ENCODE measurements at places on chromosomes 1 and 21.

GRCh38 chr1:63917571-63918417 lies 144.0 kb downstream of the ROR1 start:
- DNase-seq, result no peak

DNA sequence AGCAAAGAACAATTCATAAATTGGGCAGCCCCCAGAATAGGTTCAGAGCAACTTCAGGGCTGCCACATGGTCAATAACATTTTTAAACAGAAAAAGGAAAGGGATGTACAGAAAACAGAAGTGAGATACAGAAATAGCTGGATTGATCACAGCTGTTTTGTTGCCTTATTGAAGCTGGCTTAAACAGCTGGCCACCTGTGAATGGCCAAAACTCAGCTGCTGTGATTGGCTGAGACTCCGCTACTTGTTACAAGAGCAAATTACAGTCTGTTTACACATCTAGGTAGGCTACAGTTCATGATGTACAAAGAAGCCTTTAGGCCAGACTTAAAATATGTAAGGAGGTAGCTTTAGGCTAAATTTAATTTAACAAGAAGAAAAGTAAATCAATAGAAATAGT lies 11.6 kb upstream of the IFNAR1 start:
- DNase-seq, result no peak

DNA sequence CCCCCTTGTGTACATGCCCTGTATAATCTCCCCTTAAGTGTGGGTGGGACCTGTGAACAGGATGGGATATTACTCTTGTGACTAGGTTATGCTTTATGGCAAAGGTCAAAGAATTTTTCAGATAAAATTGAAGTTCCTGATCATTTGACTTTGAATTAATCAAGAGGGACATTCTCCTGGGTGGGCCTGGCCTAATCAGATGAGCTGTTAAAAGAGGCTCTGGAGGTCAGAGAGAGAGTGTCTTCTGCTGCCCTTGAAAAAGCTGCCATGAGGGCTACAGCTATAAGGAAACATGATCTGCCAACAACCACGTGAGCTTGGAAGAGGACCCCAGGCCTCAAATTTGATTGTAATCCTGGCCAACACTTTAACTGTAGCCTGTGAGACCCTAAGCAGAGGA lies 125.6 kb upstream of the CSF3R start:
- DNase-seq, result no peak

- no peak for DNase-seq
Measured at GRCh38 chr1:170674239-170674638, 10.3 kb downstream of the PRRX1 start.

- DNase-seq, result no peak
Measured at GRCh38 chr1:26705788-26706311, 10.0 kb downstream of the ARID1A start.

DNA sequence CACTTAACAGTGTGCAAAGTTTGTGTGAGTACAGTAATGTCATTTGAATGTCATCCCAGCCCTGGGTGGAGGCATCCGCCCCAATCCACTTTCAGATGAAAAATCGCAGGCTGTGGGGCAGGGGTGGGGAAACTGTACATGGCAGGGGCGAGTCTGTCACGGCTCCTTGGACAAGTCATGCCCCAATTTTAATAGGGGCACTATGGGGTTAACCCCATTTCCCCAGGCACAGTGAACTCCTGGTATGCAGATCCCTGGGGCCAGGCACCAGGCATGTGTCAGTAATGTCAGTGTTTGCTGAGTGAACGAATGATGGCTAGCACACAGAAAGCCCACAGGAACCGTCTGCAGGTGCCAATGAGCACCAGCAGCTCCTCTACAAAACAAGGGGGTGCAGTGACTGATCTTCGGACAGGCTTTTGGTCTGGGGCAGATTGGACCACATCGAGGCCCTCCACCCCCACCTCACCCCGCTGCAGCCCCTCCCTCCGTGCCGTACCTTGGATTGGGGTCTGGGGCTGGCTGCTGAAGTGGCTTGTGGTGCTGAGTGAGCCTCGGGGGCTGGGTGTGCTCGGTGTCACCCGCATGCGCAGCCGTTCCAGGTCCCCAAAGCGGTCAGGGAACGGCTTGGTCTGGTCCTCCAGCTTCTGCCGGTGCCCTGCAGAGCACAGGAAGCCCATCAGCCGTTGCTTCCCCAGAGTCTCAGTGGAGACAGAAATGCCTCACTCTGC lies 23.2 kb downstream of the RUNX3 start:
- DNase-seq, result no peak

DNA sequence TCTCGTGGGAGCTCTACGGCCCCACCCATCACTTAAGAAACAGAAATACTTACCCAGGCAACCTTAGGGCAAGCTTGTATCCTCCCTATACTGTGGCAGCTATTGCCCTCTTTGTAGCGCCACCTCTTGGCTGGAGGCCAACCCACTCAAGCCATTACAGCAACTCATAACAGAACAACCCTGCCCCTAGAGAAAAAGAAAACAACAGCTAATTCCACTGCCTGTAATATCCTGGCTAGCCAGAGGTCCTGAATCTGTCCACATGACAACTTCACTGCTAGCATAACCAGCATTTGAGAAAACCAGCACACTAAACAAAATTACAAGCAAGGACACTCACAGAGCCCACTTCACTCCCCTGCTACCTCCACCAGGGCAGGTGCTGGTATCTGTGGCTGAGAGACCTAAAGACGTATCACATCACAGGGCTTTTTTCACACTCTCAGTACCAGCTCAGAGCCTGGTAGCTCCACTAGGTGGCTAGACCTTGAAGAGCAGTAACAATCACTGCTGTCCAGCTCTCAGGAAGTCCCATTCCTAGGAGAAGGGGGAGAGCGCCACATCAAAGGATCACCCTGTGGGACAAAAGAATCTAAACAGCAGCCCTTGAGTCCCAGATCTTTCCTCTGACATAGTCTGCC lies 14.5 kb upstream of the MX1 start:
- DNase-seq, result no peak

Data from T-helper 2 cell (primary cell).